CD4-positive, alpha-beta T cell treated with Interleukin-12 subunit alpha and Interleukin-12 subunit beta, for 1 hour (primary cell): ENCODE measurements at places on chromosomes 16 and 17.

GRCh38 chr17:17552351-17553216 lies 38.9 kb downstream of the PEMT start:
- no peak for DNase-seq

DNA sequence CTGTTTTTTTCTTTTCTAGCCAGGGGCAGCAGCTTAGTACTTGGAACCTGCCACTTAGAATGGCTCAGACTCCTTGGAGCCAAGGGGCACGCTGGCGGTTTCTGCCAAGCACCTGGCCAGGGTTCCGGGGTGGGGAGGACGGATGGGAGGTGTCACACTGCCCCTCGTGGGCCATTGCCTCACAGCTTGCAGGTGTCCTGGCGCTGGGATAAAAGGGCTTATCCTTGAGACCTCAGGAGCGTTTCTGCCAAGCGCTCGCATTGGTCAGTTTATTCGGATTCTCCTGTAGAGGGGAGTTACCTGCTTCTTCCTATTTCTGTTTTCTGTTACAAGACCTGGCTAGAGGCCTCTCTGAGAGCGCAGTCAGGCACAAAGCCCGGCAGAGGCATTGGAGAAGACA lies 234.6 kb downstream of the MSI2 start:
- no peak for DNase-seq

GRCh38 chr17:40548982-40549685 lies 16.1 kb downstream of the CCR7 start:
- DNase-seq: no peak

GRCh38 chr17:8125947-8126490 lies 2.1 kb upstream of the HES7 start:
- DNase-seq: peak; percentile 16

DNA sequence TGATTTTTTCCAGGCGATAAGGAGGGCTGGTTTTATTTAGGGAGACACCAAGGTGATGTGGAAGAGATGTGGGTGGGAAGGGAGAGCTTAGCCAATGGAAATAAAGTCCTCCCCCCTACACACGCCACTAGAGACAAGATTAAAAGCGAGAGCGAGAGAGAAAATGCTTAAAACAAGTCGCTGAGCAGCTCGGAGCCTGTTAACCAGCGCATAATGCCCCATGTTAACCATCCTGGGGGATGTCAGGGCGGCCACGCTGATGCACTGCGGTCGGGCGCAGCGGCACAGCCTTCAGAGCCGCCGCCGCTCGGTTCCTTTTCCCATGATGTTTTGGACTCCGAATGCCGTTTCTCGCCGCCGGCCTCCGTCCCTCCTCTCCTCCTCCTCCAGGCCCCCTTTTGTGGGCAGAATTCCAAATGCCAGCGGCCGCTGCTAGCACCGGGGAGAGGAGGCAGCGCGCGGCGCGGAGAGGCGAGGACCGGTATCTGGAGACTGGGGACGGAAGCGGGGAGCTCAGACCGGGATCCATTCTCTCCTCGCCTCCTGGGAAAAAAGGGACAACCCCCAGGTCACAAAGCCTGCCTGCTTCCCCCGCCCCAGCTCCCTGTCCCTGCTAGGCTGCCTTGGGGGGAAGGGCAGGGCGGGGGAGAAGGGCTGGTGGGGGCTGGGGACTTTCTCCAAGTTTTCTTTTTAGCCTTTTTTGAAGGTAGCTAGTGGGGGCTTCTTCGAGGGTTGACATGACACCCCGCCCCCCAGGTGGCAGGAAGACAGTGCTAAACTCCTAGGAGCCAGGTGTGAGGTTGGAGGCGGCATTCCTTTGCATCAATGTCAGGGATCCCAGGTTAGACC lies 98.1 kb upstream of the CCL2 start:
- no peak for DNase-seq

- no peak for DNase-seq
Measured at GRCh38 chr16:15601212-15601879, 41.6 kb downstream of the MARF1 start.

DNA sequence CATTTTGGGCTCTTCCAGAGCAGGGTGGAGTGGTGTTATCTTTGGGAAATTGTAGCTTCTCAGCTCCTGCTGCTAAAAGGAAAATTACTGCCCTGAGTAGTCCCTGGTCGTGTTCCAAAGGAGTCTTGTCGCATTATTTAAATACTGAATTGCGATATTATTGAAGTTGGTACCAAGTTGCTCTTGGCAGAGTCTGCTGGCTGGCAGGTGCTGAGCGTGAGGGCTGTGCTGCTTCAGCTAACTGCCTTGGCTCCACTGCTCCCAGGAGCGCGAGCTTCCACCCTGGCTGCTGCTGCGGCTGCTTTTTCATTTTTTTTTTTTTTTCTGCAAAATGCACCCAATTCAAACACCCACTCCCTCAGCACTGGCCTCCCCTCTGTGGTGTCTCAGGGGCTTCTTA lies 289.8 kb downstream of the MAF start:
- DNase-seq: no peak

- DNase-seq: no peak
Measured at GRCh38 chr17:44738214-44738906, 20.4 kb upstream of the ADAM11 start.

DNA sequence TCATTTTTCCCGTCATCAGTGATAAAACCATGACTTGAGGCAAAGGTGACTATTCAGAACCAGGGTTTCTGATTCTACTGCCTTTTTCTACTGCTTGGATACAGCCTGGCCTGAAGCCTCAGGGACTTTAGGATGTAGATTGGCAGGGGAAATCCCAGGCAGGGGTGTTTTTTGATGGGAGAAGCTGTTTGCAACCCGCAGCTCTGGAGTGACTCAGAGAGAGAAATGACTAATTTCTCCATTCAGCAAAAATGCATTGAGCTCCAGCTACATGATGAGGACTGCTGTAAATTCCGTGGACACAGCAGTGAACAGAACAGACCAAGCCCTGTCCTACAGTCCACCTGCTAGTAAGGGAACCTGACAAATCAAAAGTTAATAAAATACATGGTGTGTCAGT lies 560.6 kb downstream of the CDH13 start:
- DNase-seq: no peak

DNA sequence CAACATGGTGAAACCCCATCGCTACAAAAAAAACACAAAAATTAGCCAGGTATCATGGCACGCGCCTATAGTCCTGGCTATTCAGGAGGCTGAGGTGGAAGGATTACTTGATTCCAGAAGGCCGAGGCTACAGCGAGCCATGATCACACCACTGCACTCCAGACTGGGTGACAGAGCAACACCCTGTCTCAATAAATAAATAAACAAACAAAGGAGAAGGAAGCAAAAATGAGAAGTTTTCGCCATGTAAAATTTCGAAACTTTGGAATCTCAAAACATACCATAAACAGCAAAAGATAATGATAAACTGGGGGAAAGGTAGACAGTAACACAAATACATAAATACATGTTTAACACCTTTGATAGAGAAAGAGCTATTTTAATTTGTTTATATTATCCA lies 130.9 kb downstream of the ZFHX3 start:
- no peak for DNase-seq

- no peak for DNase-seq
Measured at GRCh38 chr16:48231727-48232492, 12.2 kb upstream of the LONP2 start.

GRCh38 chr16:75250809-75251279 lies 580 bp downstream of the BCAR1 start:
- DNase-seq: no peak

DNA sequence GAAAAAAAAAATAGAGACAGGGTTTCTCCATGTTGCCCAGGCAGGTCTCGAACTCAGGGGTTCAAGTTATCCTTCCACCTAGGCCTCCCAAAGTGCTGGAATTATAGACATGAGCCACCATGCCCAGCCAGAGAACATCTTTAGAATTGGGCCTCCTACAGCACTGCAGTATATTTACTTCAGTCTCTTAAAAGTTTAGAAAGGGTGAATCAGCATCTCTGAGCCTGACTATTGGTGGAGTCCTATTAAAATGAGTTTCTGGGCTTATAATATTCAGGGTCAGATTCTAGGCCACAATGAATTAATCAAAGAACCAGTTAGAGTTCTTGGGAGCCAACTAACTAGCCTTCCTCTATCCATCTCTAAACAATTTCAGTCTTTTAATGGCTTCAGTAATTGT lies 22.8 kb downstream of the TADA2A start:
- DNase-seq: no peak

DNA sequence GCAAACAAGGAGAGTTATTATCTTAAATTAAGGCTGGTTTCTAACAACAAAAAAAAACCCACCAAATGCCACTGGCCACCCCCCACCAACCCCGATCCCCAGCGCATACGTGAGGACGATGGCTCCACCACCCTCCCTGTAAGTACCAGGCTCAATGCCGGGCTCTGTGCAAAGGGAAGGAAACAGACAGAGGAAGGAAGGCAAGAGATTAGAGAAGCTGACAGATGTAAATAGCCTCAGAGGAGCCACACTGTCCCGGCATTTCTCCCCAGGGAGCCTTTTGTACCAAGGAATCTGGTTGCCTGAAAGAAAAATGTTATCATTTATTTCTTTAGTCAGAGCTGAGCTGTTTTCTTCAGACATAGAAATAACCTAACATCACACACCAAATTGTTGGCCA lies 13.1 kb downstream of the SOST start:
- no peak for DNase-seq

GRCh38 chr17:49742166-49742638 lies 21.7 kb downstream of the FAM117A start:
- DNase-seq: peak; percentile 42

DNA sequence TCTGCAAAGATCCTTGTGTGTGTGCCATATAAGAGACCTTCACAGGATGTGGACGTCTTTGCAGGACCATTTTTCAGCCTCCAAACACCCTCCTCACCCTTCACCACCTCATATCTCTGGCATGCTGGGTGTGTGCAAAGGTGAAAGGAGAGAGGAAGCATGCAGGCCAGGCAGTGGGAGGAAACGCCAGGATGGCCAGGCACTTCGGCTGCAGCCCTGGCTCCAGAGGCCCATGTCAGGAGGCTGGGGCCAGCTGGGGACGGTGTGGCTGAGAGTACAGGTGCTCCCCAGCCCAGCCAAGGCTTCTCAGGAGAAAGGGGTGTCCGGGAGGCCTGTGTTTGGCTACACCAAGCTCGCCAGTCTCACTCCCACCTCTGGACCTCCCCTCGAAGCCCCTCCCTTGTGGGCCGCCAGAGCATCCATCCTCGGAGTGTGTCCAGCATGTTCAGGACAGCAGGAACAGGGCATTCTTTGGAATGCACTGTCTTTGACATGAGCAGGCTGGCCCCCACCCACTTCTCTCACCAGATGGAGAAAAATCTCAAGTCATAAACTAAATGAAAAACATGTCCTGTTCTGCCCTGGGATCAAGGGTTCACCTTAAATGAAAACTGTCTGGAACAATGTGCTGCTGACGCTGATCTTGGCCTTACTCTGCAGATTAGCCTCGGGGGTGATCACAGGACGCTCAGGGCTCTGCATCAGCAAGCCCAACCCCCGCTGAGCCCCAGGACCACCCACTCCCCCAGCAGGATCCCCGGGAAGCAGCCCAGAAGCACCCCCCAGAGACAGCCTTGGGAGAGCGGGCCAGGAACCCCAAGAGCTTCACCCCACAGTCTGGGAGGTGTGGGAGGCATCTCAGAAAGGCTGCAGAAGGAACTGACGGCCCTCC lies 15.9 kb downstream of the PEMT start:
- no peak for DNase-seq

- no peak for DNase-seq
Measured at GRCh38 chr16:64950731-64951130, 171.1 kb downstream of the CDH11 start.

DNA sequence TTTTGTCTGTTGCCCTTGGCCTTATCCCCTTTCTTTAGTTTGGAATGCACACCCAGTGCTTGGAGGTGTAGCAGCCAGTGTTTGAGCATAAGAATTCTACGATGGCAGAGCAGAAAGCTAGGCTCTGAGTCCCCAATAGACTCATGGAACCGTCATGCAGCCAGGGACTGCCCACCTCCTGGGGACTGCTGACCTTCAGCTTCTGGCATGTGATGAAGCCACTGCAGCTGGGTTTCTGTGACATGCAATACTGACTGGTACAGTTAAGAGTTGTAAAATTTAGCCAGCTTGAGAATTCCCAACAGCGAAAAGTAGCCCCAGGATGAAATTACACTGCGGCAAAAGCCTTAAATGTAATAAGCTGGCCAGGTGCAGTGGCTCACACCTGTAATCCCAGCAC lies 9.0 kb upstream of the MAP3K14 start:
- no peak for DNase-seq

DNA sequence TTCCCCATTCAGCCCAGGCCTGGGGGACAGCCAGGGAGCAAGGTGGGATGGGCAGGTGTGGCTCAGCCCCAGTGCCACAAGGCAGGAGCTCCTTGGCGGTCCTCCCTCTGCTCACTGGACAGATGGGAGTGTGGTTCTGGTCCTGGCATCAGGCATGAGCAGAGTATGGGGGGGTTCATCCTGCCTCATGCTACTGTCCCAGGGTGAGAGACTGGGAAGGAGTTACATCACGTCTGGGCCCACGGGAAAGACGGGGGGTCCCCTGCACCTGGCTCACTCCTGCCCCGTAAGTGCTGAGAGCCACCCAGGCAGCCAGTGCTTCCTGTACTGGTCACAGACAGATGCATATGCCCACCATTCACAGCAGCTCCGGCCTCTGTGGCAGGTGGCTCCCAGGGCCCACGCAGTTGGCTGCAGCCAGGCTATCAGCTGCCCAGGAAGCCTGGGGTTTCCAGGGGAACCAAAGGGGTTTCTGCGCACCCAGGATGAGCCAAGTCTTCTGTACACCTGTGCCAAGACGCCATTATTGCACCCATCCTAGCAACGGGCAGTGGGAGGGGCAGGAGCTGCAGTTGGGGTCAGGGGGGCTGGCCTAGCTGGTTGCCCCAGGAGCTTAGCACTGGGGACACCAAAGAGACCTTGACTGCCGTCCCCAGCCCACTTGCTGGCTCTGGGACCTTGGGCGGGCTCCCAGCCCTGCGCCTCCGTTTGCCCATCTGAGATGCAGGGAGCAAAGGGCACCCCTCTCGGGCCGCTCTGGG lies 1.9 kb downstream of the BAIAP3 start:
- no peak for DNase-seq

GRCh38 chr17:6421700-6422604 lies 13.0 kb downstream of the AIPL1 start:
- DNase-seq: peak; percentile 73

DNA sequence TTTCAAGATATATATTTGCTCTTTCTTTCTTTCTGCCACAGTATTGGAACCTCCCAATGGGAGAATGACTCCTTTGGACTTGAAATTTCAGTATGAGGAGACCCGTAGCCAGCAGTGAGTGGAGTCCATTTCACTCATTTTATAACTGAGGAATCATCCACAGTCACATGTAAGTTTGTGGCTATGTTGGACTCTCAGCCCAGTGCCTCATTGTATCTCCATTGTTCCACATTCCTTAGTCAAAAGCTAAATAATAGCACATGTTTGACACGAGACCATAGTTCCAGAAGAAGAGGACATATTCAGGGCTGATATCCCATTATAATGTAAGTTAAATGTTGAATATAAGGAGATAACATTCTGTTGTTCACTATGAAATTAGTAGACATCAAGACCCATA lies 12.7 kb upstream of the SPAG9 start:
- DNase-seq: no peak

GRCh38 chr16:9124908-9125584 lies 33.6 kb downstream of the HAPSTR1 start:
- DNase-seq: no peak

- no peak for DNase-seq
Measured at GRCh38 chr17:63555500-63556156, 5.4 kb downstream of the DCAF7 start.

- no peak for DNase-seq
Measured at GRCh38 chr17:33944412-33944811, 310.7 kb upstream of the CCL2 start.
